ENCODE measurements at places on chromosomes 7 and 10. TPM values are rescaled to one million over a fixed set of nuclear protein-coding genes. Genes with fewer than 3 reads are reported as not detected.
A peak's percentile ranks its signal among the peaks of the same experiment; 100 is the strongest.

DNA sequence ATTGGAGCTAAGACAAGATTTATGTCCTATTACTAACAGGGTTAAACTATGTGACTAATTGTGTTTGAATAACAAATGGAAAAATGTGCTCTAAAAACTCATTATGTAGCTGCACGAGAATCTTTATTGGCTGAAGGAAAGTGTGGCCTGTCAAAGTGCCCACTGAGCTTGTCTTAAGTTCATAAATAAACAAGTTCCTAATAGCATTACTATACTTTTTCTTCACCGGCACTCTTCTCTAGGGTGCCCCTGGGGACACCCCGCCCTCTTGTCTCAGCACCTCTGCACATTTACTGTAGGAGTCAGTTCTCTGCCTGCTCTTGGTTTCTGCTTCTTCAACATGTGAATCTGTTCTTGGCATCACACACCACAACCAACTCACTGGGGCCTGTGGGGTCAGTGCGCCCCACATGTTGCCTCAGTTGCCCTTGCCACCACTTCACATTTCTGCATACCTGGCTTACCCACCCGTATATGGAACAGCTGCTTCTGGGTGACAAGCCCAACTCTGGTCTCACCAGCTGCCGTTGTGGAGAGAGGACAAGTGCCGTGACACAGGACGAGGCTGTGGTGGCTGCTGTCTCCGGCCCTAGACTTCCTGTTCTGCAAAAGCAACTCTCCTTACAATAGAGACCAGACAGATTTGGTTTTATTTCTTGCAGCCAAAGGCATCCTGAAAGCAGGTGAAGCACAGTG, 96.3 kb upstream of the DDC start:
- DNase-seq: no peak

DNA sequence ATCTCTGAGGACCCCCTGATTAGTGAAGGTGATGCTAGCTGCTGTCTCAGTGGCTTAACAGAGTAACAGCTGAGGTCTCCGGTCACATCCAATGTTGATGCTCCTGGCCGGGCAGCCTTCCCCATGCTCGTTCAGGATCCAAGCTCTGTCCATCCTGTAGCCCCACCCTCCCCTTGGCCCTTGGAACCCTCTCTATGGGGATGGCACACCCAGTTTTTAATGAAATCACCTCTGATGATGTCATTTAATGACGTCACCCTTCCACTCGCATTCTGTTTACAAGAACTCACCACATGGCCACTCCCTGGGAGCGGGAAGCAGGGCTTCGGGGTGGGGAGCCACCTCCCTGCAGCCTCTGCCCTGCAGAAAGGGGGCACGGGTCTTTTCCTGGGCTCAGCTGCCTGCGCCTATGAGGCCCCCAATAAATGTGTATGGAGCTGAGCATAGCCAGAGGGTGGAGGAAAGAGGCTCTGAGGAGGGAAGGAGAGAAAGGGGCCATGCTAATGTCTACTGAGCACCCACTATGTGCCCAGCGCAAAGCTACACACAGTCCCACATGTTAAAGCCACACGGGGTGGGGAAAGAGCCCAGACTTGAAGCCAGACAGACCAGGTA, 95.5 kb downstream of the OAT start:
- DNase-seq: no peak

OR2A42 gene
- total RNA-seq: not detected

GRCh38 chr7:81736091-81736490, 33.8 kb downstream of the HGF start:
- no peak for DNase-seq

DNA sequence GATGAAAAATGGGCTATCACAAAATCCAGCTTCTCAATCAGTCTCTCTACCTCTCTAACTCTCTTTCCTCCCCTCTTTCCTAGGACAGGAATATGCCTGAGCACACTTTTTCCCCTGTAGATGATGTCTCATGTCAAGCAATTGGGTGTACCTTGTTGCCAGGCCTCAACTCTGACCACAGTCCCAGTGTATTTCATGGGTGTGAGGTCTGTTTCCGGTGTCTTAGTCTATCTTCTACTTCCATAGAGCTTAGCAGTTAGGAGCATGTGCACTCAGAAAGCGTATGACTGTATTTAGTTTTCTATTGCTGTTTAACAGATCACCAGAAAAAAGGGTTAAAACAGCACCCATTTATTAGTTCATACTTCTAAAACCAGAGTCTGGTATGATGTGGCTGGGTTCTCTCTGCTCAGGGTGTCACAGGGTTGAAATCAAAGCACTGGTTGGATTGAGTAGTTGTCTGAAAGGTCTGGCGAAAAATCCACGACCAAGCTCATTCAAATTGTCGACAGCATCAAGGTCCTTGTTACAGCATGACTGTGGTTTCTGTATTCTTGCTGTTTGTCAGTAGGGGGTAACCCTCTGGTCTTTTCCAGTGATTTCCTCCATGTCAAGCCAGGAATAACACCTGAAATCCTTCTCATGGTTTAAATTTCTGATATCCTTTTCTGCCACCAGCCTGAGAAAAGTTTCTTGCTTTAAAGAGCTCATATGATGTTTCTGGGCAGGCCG, 130.0 kb downstream of the THSD7A start:
- peak; percentile 34 for DNase-seq

GOLGA7B gene
- total RNA-seq: not detected

DNA sequence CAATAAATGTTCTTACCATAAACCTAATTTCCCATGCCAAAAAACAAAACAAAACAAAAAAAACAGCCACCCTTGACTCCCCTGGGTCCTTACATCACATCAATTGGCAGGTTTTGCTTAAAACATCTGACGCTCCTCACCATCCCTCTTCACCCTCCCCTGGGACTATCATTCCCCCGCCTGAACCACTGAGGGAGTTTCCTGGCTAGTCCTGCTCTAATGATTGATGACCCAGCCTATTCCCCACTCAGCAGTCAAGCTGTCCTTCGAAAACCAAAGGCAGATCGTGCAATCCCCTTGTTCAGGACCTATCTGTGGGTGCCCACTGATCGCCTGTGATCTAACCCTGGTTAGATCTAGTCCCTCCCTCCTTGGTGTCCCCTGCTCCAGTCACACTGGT, 11.2 kb upstream of the FRMPD2 start:
- DNase-seq: no peak

GRCh38 chr7:1968397-1969111, 264.2 kb downstream of the MAD1L1 start:
- no peak for DNase-seq

IL2RA gene
- total RNA-seq: not detected

DNA sequence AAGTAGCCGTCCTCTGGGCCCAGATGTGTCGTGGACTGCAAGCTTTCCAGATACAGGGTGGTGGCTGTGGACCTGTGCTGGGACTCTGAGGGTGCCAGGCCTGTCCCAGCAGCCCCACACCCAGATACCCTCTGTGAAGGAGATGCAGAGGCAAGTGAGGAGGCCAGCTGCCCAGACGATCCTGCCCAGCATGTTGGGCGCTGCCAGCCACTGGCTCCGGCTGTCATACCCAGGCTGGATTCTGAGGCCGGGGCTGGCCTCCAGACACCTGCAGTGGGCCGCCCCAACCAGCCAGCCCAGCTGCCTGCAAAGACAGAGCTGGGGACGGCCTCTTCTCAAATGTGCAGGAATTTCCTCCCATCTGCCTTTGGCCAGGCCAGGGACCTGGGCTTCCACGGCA, 39.1 kb upstream of the EBF3 start:
- DNase-seq: no peak

DNA sequence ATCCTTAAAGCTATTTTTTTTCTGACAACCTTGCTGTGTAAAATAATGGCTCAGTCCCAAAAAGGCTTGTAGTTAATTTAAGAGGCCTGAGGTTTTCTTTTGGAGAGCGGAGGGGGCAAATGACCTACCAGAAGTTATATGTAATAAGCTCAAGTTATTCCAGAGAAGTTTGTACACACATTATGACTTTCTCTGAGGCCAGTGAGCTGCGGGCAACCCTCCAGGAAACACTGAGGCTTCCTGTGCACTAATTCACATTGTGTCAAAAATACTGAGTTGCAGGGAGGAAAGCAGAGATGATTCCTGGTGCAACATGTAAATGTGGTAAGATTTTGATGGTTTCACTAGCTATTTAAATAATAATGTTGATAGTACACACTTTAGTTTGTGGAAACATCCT, 188.6 kb downstream of the DIP2C start:
- DNase-seq: peak; percentile 55

DNA sequence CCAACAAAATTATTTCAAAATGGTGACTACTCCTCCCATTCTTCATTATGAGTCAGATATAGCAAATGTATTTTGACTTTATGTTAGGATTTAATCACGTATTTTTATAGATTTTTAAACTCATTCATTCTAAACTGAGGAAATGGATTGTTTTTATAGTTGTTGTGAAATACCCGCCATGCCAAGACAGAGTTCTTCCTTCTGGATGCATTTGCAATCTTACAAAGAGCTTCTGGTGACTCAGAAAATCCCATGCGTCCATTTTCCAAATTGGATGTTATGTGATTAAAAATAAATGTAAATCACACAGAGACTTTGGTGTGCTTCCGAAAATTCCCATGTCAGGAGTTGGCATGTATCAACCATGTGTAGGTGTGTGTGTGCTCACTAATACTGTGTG, 179.3 kb downstream of the TRIL start:
- DNase-seq: no peak

- DNase-seq: no peak
Observed at GRCh38 chr10:934746-935406, 3.4 kb upstream of the LARP4B start.

TMEM209 gene
- 15.1 TPM for total RNA-seq

DNA sequence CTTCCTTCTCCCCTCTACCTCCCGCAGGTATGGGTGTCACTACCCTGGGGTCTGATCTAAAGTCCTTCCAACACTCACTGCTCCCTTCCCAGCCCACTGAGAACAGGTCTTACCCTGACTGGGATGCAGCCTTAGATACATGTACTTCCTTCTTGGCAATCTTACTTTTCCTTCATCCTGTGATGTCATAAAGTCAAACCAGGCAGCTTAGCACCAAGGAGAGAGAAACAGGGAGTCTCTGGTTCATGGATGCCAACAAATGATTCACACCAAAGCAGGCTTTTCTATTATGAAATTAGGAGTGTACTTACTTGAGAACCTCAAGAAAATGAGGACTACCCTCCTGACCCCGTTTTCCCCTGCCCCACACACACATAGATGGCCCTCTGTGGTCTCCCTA, 111.0 kb upstream of the KMT2E start:
- no peak for DNase-seq
